ENCODE measurements at places on chromosomes 13 and 19.

- no peak for DNase-seq
These were observed 2.9 kb upstream of the FTL start for GRCh38 chr19:48962029-48962848.

- no peak for DNase-seq
These were observed 40.6 kb upstream of the FAM216B start for GRCh38 chr13:42740753-42741152.

GRCh38 chr13:99406799-99407201 lies 94.5 kb upstream of the TM9SF2 start:
- DNase-seq: no peak

DNA sequence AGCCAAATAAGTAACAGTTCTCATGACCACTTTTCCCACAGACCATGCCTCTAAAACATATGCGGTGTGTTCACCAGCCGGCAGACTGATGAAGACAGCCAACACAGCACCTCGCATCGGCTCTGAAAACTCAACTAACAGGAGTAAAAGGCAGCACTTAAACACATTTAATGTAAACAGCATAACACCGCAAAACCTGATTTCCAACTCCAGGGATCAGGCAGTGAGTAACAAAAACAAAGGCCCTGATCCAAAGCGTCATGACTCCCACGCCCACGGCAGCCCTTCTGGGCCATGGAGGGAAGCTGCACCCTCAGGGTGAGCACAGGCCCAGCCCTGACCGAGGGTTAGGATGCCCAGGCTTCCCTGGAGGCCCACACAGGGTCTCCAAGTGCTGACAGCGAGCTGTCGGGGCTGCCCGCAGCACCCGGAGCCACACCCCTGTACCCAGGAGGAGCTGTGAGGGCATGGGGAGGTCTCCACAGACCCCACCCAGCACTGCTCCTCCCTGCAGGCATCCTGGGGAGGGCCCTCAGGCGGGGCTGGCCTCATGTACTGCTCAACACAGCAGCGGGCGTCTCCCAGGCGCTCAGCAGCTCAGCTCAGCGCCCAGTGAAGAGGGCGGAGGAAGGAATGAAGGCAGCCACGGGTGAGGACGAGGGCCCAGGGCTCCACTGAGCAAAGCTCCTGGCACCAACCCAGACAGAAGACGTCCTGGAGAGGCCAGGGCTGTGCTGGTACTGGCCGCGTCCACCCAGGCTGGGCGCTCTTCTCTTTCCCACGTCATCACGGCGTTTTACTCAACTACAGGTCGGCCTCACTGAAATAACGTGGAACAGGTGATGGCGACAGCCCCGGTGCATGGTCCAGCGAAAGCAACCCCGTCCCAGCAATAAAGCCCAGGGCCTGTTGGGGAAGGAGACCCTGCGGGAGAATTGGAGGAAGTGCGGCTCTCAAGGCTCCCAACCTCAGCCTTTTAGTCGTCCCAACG lies 53.7 kb downstream of the RASA3 start:
- no peak for DNase-seq

DNA sequence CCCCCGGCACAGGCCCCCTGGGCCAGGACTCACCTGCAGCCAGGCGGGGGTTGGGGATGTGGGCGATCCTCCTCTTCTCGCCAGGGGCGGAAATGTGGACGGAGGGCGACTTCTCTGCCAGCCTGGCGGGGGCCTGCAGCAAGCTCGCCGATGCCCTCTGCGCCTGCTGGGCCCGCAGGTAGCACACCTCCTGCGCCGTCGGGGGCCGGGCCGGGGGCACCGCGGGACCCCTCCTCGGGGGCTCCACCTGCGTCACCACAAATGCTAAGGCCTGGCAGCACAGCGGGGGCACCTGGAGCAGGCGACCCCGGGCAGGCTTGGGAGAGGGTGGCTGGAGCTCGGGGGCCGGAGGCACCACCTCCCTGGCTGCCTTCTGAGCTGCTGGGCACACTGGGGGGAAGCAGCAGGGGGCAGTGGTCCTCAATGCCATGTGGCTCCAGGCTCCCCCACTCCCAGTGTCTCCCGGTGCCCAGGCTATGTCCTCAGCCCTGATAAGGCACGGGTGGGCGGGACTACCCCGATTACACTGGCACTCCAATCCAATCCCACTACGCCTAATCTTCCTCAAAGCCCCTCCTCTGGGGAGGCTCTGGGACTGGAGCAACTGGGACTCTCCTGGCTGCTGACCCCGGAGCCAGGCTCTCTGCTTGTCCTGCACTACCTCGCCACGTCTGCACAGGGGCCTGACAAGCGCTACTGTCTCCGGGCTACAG lies 11.6 kb upstream of the ATP8B3 start:
- no peak for DNase-seq

Data from frontal cortex (tissue), 4 donors.